RWPE2 (cell line): ENCODE measurements at places on chromosomes 12 and 14.
A peak's percentile ranks its signal among the peaks of the same experiment; 100 is the strongest.

- no peak for DNase-seq
These were observed 100.1 kb upstream of the PDE3A start for GRCh38 chr12:20268121-20268732.

- DNase-seq: no peak
These were observed 828.8 kb downstream of the C12orf50 start for GRCh38 chr12:87200289-87200979.

- DNase-seq: no peak
These were observed 19.6 kb downstream of the SLC8B1 start for GRCh38 chr12:113315358-113315757.

- peak; percentile 48 for DNase-seq
These were observed 17.6 kb upstream of the FAM181A start for GRCh38 chr14:93909429-93910128.

GRCh38 chr12:95118138-95118787 is 44.8 kb upstream of the NR2C1 start:
- DNase-seq: no peak

DNA sequence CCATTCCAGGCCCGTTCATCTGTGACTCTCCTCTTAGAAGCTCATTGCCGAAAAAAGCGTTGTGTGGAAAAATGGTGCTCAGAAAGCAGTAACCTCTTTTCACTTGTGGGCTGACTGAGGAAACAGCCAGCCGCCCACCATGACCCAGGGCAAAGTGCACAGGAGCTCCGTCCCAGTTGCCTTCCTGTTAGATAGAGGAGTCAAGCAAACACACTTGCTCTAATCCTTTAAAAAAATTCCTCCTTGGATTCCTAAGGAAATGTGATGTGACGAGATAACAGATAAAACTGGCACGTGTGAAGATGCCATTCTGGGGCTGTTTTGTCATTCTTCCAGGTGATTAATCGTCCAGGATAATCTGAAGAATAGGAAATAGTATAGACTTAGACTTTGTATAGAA is 396.8 kb upstream of the DDHD1 start:
- DNase-seq: no peak

- peak; percentile 11 for DNase-seq
These were observed 573.7 kb downstream of the ALG10 start for GRCh38 chr12:34595749-34596733.

GRCh38 chr14:73616831-73617230 is 4.5 kb downstream of the ACOT6 start:
- no peak for DNase-seq

DNA sequence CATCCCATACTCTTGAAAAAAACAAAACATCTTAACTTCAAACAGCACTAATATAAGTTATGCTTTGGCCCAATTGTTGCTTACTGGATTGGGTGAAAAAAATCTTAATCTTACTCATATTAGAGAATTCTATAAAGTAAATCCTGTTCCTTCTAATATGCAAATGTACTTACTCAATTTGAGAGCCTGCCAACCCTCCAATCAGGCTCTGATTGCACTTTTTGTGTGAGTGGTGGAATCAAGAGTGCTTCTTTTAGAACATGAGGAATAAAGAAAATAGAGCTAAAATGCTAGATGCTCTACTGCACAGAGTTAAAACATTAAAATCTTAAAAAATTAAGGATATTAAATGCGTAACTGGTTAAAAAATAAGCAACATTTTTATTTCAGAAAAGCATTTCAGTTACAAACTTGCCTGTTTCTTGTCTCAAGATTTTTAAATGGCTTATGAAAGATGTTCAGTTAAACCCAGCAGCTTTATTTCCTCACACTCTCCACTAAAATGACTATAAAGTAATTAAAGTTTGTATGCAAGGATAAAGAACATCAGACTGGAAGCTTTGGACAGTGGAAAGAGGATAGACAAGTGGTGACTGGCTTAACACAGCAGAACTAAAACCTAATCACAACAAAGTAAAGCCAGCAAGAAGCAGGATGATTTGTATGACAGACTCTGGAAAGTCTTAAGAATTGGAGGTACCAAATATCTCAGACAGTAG is 177.5 kb downstream of the SLC2A13 start:
- DNase-seq: no peak

GRCh38 chr12:49907352-49907751 is 3.7 kb upstream of the FAIM2 start:
- no peak for DNase-seq

DNA sequence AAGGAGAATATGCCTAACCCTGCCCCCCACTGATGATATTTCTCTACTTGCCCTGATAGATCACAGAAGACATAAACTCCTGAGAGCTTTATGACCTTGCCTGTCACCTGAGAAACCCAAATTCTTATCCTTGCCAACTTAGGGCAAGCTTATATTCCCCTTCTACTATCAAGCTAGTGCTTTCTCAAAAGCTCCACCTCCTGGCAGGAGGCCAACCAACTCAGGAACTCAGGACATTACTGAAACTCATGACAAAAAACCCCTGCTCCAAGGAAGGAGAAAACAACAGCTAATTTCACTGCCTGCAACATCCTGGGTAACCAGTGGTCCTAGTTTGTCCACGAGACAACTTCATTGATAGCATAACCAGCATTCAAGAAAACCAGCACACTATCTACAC is 60.9 kb upstream of the FSCB start:
- no peak for DNase-seq

GRCh38 chr14:100041271-100041670 is 24.0 kb upstream of the EVL start:
- DNase-seq: no peak

- DNase-seq: no peak
These were observed 2.2 kb downstream of the NUDT4 start for GRCh38 chr12:93379981-93380361.
